ENCODE measurements at places on chromosomes 12 and 14.

GRCh38 chr12:112924986-112925385 lies 13.3 kb upstream of the OAS3 start:
- DNase-seq, result no peak

DNA sequence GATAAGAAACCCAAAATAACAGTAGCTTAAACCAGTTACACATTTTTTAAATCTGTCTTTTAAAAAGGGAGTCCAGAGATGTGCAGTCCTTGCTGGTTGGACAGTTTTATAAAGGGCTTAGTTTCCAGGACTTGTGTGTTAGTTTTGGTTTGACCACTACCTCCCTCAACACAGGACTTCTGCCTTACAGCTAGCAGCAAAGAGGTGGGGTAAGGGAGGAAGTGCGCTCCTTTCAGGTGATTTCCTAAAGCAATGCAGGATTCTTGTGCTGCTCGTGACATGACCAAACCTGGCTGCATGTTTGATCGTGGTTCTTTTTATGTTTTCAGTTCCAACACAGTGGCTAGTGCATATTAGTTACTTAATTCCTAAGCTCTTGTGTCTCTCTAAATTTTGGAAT lies 266.2 kb downstream of the TMTC2 start:
- no peak for DNase-seq

GRCh38 chr12:93415723-93416464 lies 25.9 kb downstream of the UBE2N start:
- DNase-seq, result peak; percentile 49

GRCh38 chr12:4648104-4648500 lies 749 bp downstream of the AKAP3 start:
- DNase-seq, result peak; percentile 9

GRCh38 chr12:51726931-51727330 lies 121.6 kb downstream of the FIGNL2 start:
- DNase-seq, result no peak

GRCh38 chr12:79765157-79765556 lies 74.4 kb upstream of the PAWR start:
- DNase-seq, result no peak

DNA sequence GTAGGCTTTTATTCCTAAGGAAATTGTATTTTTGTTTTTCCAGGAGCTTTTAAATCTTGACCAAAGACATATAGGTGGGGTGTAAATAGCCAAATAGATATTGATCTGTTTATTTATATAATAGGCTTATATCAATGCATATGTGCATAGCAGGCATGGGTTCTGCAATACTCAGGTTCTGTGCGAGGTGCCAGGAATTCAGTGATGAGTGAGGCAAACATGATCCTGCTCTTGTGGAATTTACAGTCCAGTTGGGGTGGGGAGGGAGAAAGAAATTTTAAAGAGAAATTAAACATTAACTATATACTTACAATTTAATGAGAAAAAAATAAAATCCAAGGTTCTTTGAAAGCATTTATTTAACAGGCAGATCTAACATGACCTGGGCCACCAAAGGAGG lies 160.3 kb upstream of the HIF1A start:
- DNase-seq, result peak; percentile 56

GRCh38 chr12:57434517-57435223 lies at the start of gene INHBC:
Gene INHBC, plus strand, starts transcription at chr12:57434784. Its CDS starts 103 bp downstream, at chr12:57434887.
- DNase-seq, result no peak

DNA sequence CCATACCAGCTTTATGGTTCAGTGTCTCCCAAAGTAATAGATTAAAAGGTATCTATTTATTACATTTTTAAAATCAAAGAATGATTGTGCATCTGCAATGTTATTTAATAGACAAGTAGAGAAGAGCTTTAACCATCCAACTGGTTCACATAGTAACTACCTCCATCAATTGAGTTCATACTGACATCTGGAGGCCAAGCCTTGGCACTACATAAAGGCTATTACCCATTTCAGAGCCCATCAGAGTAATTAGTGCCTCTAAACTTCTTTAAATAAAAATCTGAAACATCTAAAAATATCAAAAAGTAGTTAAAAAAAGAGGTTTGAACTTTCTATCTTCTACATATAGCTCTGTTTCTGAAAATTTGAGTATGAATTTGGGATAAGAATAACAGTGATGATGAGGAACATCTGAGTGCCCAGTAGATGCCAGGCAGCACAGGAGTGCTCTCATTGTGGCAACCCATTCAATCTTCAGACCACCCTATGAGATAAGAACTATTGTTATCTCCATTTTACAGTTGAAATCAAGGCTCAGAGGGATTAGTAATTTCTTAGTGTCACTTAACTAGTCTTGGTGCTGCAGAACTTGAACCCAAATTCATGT lies 132.9 kb upstream of the DAAM1 start:
- peak; percentile 82 for DNase-seq

DNA sequence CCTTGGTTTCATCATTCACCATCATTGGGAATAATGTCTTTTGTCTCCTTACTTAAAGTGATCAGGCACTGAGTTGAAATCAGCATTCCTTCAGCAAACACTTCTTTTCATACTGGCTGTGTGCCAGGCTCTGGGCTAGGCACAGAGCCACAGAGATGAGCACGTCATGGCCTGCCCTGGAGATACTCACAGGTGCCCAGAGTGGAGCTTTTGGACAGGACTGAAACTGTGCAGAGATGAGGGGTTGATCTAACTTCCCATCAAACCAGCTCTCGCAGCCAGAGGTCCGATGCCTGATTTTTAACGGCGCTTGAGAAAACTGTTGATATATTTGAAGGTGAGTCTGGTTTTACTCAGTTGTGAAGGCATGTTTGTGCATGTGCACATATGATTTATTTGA lies 43.1 kb downstream of the CACNA1C start:
- no peak for DNase-seq

DNA sequence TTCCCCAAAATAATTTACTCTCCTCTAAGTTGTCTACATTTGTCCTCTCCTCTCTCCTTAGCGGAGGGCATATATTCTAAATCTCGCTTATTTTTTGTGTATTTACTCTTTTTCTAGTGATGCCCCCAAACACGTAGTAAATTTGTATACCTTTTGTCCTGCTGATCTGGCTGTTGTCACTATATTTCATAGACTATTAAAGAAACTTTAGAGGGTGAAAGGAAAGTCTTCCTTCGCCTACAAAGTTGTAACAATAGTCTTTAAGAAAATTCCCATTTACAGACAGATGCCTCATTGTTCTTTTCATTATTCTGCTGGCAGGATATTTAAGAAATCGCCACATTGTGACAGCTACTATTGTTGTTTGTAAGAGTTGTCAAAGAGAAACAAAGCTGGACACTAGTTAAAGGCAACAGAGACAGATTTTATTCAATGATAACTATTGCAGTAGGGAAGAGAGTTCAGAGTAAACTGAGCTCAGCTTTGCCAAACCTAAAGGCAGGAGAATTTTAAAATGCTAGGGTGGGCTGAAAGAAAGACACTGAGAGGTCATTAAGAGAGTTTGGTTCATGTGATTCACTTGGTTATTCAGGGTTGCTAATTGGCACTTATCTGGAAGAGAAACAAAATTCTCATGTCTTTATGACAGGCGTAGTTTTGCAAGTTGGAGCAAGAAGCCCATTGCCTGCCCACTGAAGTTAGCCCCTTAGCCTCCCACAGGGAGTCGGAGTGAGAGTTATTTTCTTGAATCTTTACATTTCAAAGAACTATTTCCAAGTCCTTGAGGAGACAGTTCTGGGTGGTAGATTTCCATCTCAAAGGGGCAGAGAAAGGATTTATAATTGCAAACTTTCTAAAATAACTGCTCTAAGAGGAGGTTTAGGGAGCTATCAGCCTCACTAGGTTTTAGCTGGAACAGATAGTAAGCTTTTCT lies 1272.5 kb upstream of the SEL1L start:
- DNase-seq, result no peak

DNA sequence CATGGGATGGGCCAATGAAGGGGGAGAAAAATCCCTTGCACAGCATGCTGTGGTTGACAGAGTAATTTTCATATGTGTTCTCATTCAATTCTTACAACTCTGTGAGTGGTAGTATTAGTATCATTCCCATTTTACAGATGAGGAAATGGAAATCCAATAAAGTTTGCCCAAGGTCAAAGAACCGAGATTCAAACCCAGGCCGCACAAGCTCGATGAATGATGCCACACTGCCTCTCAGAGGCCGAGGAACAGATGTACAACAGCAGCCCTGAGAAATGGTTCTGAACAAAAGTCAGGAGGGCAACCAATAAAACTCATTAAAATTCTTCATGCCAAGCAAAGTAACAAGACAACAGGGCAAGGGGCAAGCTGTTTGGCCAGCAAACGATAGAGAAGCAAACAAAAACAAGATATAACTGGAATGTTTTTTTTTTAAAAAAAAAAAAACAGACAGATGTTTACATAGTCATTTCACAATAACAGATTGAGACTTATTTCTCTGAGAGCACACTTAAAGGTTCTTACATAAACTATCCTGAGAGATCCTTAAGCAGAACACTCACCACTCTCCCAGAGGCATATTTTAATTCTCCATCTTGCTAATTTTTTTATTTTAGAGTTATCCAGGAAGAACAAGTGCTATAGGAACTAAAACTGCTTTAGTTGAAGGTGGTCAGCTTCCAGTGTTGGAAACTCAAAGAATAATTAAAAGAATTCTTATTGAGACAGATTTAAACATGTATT lies 85.8 kb downstream of the EXOC5 start:
- peak; percentile 13 for DNase-seq

GRCh38 chr14:61179796-61180398 lies 101.2 kb downstream of the TMEM30B start:
- no peak for DNase-seq

DNA sequence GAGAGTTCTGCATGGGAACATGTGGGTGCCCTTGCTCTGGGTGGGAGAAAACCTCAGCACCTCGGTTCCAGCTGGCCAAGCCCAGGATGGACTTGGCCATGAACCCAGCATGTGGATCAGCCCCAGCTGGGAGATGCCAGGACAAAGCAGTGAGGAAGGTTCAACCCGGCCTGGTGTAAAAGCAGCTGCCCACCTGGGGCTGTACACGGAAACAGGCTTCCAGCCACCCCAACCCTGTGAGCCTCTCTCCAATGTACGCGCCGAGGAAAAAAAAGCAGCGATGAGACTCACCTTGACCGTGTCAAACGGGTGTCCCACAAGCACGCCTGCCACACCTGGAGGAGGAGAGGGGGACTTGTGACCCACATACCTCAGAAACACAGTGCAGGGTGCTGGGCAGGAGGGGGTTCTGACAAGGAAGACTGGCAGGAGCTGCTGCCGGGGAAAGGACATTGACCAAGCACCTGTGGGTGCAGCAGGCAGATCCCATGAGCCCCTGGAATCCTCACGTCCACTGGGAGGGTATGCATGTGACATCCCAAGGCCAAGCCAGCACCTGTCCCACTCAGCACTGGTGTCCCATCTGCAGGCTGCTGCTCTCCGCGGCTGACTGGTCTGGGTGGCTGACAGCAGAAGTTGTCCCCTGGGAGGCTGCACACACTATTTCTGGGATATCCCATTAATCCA lies 7.5 kb downstream of the SLC25A29 start:
- DNase-seq, result no peak

All from GM03348 (cell line).